T-cell (primary cell): ENCODE measurements at places on chromosomes 12 and 14. TPM values are rescaled to one million over a fixed set of nuclear protein-coding genes. Genes with fewer than 3 reads are reported as not detected.

SRRM4 gene
- not detected for total RNA-seq

POP5 gene
- total RNA-seq: 63.2 TPM

GRCh38 chr12:2664721-2665577 is 129.8 kb upstream of the FKBP4 start:
- DNase-seq: no peak

RTL1 gene
- total RNA-seq: not detected

DNA sequence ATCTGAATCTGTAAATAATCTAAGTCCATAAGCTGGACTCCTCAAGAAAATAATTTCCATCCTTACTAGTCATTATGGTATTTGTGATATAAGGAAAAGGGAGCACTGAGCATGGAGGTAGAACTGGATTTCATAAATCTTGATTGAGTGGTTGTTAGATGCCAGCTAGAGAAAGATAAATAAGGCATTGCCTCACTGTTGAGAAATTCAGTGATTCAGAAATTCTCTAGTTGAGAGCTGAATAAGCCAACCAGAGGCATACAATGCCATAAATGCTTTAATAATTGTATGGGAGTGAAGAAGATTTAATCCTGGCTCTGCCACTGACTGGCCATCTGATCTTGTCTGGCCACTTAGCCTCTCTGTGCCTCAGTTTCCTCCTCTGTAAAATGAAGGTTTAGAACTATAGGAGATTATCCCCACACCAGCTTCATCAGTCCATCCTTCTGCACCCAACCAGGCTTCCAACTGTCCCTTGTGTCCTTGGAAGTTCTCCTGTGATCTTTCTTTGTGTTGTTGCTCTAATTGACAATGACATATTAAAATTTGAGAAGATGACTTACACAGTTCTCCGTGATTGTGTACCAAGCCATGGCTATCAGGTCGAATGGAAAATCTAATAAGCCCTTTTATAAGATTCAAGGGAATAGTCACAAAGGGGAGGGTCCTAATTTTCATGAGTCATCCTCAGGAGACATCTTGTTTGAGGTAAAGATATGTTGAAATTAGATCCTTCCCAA is 394.3 kb downstream of the EGLN3 start:
- DNase-seq: no peak

DNA sequence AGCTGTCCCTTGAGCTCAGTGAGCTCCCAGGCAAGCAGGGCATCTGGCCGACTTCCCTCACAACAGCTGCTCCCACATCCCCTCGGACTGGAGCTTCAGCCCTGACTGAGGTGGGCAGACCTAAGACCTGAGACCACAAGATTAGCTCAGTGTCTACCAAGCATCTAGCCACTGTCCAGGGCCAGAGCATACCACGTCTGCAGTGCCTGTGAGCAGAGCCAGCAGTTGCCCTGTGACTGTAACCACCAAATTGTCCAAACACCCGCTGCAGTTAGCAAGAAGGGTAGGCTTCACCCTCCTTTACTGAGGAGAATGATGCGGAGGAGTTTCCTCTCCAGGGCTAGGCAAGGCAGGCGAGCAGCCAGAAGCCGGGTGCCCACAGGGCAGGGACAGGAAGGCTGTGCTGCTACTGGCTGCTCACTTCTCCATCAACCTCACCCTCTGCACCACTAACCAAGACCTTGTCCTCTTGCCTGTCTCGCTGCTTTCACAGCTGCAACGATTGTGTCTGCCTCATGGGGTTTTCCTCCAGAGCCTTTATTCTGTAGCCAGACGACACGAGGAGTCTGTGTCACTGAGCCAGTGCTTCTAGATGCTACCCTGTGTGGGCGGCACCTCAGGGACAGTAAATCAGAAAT is 53.9 kb downstream of the ANAPC7 start:
- DNase-seq: peak; percentile 20

- DNase-seq: no peak
Measured at GRCh38 chr14:102532204-102532658, 22.7 kb upstream of the ANKRD9 start.

- DNase-seq: no peak
Measured at GRCh38 chr14:105926373-105927095, 400.2 kb downstream of the TMEM121 start.

DNA sequence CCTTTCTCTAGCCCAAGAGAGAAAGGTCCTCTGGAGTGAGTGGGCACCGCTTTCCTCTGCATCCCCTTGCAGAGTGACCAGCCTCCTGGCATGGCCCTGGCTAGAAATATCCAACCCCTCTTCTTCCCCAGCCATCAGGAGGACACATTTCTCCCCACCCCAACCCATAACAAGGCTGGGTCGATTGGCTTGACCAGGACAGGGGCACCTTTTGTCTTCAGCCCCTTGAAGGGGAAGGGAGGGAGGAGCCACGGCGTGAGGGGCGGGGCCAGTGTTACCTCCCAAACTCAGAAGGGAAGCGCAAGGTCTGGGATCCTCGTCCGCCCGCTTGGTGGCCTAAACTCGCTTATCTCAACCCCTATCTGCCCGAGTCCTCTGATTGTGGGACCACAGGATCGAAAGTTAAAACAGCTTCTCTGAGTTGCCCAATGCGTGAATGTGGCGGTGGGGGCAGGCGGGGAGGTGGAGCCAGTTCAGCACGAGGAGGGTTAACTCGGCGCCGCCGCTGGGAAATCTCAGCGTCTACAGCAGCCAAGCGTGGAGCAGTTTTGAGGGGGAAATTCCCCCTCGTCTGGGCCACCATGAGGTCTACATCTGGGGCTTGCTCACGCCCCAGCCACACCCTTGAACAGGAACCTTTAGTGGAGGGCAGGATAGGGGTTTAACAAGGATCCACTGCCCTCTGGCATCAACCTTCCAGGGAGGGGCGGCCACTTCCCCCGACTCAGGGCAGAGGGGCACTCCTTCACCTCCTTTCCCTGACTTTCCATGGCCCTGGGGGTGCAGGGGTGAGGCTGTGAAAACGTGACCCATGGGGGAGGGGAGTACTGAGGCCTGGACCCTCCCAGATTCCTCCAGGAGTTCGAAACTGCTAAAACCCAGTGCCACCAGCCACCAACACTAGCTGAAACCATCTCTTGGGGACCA is 795 bp downstream of the STAT6 start:
- peak; percentile 65 for DNase-seq

- no peak for DNase-seq
Measured at GRCh38 chr12:46572644-46573346, 200.2 kb upstream of the SLC38A2 start.

DNA sequence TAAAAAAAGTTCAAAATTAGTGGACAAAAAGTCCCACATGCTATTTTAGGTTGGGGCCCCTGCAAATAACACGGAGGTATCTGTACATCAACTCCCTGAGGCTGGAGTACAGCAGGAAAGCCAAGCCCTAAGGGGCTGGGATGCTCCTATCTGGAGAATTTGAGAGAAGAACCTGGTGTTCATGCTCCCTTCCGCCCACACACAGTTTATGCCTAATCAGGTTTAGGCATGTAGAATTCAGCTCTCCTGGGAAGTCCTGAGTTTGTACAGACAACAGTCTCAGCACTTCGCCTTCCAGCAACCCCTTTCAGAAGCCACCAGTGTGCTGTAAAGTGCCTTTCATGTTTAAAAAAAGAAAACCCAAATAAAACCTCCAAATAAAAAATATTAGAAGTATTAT is 237.3 kb upstream of the GRIP1 start:
- no peak for DNase-seq

GRCh38 chr12:68290126-68290525 is 36.7 kb upstream of the IL22 start:
- DNase-seq: no peak

TBC1D30 gene
- total RNA-seq: 0.54 TPM

DNA sequence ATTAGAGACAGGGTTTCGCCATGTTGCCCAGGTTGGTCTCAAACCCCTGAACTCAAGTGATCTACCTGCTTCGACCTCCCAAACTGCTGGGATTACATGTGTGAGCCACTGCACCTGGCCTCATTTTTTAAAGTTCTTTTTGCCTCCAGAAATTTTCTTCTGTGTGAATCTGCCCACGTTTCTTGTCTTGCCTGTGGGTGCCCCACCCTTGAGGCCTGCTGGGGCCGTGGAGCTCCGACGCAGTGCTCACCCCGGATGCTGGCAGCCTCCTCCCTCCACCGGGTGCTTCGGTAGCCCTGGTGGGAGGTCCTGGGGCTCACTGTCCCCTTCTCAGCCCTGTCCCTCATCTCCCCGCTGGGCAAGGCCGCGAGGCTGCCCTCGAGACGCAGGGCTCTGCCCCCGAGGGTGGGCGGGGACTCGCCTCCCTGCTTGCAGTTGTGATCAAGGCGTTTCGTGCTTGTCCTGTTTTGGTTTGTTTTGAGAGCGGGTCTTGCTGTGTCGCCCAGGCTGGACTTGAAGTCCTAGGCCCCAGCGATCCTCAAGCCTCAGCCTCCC is 19.5 kb upstream of the CRIP2 start:
- no peak for DNase-seq

DNA sequence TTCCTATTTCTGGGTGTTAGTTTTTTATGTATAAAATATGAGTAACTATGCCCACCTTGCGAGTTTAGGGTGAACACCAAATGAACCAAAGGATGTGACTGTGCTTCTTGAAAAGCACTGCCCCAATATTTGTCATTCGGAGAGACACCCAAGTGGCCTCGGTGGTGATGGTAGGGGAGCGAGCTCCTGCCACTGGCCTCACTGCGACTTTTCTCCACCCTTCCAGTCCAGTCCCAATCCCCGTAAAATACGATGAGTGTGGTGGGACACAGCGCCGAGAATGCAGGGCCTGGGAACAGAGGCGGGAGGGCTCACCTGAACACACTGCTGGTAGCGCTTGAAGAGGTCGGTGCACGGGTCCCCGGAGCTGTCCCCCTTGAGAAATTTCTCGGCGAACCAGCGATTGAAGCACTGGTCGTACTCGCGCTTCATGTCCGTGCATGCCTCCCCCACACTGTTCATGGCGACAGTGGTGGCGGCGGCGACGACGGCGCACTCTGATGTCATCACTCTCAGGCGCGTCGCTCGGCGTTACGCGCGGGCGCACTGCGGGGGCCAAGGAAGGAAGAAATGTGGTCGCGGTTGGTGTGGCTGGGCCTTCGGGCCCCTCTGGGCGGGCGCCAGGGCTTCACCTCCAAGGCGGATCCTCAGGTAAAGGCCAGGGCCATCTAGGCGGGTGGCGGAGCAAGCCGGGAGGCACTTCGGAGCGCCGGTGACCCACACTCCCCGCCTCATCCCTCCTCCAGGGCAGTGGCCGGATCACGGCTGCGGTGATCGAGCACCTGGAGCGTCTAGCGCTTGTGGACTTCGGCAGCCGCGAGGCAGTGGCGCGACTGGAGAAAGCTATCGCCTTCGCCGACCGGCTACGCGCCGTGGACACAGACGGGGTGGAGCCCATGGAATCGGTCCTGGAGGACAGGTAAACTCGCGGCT is at the start of the genes GATC and TRIAP1:
Gene GATC (plus strand): TSS at position 534 of the 933 bp plus-strand sequence. CDS start 37 bp downstream, at position 571.
Gene TRIAP1 (minus strand): TSS at position 474 of the 933 bp plus-strand sequence. CDS start 12 bp downstream, at position 462.
- DNase-seq: peak; percentile 88

DNA sequence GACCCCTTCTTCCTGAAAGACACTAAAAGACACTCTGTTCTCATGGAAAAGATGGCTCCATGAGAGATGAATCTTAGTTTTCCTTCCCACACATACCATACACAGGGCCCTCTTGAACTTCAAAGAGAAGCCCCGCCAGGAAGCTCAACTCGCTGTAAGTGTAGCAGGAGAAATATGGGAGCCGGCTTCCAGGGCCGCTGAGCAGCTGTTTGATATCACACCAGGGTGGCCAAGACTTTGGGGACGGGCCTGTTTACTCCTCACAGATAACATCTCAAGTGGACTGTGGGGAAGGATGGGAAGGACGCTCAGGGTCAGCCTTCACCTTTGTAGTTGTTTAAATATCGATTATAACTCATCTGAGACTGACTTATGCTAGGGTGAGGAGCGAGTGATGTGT is 235.5 kb upstream of the TBX3 start:
- no peak for DNase-seq

PIWIL1 gene
- total RNA-seq: not detected

DNA sequence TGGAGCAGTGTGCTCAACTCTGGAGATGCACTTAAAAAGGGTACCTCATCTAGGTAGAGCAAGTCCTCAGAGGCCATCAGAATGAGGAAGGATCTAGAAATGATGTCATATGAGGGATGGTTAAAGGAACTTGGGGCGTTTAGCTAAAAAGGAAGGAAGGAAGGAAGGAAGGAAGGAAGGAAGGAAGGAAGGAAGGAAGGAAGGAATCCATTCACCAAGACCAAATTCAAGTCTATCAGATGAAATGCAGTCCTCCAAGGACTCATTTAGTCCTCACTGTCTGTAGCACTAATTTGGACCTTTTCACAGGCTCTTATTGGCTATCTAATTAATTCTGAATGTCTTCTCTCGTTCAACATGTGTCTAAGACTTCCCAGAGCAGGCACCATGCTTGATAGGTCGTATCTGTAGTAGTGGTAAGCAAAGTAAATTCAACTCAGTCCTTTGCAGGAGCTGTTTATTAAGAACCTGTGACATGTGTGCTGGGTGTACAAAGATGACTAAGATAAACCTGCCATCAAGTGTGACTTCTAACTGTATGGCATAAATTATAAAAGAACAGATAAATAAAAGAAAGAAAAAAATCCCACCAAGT is 63.5 kb downstream of the LLPH start:
- no peak for DNase-seq

MYF5 gene
- not detected for total RNA-seq

DNA sequence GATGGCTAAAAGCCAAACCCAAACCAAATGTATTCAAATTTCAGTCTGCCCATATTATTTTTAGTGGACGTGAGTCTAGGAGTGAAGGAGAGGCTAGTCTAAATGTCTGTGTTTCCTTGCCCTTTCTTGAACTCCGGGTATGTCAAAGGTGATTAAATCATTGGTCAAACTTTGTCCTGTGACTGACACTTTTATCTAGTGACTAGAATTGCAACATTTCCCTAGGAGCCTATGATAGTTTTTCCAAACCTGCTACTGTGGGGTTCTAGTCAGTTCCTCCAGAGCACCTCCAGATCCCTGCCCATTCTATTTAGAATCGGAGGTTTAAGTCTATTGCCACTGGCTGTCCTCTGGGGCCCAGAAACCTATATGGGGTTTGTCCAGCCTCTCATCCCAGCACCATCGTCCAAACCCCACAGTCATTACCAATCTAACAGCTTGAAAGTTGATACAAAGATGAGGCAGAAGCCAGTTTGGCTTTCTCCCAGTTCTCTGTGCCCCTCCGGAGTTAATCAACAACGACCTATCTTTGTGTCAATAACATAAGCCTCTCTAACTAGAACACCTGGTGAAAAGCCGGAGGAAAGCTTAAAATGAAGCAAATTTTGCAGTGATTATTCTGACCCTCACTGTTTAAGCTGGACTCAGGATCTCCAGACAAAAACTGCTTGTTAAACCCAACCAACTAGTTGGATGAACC is 306.7 kb downstream of the ZFP36L1 start:
- DNase-seq: no peak

NTS gene
- not detected for total RNA-seq
